Fibroblast of villous mesenchyme (primary cell): ENCODE measurements at places on chromosomes 11 and 22. TPM values are rescaled to one million over a fixed set of nuclear protein-coding genes. Genes with fewer than 3 reads are reported as not detected.

The OR5AS1 gene
- not detected in 2 replicates for total RNA-seq

The ANO3 gene
- under 0.01 and 0.32 TPM in 2 replicates for total RNA-seq

The SLC22A12 gene
- total RNA-seq: not detected in 2 replicates

The P2RY6 gene
- total RNA-seq: 0.32 TPM in 1 of 2 replicates, not detected in the other

The MS4A15 gene
- not detected in 2 replicates for total RNA-seq

The MUC15 gene
- total RNA-seq: not detected in 2 replicates

The PHF21B gene
- total RNA-seq: not detected in 2 replicates

The MOV10L1 gene
- 9.7 and 10.8 TPM in 2 replicates for total RNA-seq

The GLB1L3 gene
- total RNA-seq: not detected in 2 replicates

The NRXN2 gene
- 2.6 and 5.2 TPM in 2 replicates for total RNA-seq

The MED17 gene
- total RNA-seq: 26.4 and 39.3 TPM in 2 replicates

The NFAM1 gene
- not detected in 2 replicates for total RNA-seq

The CSTPP1 gene
- total RNA-seq: 30.2 and 33.5 TPM in 2 replicates

The SUSD2 gene
- total RNA-seq: 0.64 and 1.3 TPM in 2 replicates

The SLC6A5 gene
- not detected in 2 replicates for total RNA-seq

The BMAL1 gene
- total RNA-seq: 10.4 and 11.0 TPM in 2 replicates

The MB gene
- total RNA-seq: not detected in 2 replicates

The OOSP2 gene
- not detected in 2 replicates for total RNA-seq

The RSF1 gene
- total RNA-seq: 34.1 and 46.2 TPM in 2 replicates

The DENND5A gene
- total RNA-seq: 152 and 158 TPM in 2 replicates

The OR5I1 gene
- total RNA-seq: not detected in 2 replicates

The VWCE gene
- total RNA-seq: 1.3 and 2.2 TPM in 2 replicates

The NDUFS8 gene
- total RNA-seq: 85.9 and 128 TPM in 2 replicates

The ADORA2A gene
- 3.2 and 3.9 TPM in 2 replicates for total RNA-seq

The NKAPD1 gene
- 20.6 and 30.7 TPM in 2 replicates for total RNA-seq

The THY1 gene
- 194 and 284 TPM in 2 replicates for total RNA-seq

The KCNJ1 gene
- total RNA-seq: under 0.01 TPM in 1 of 2 replicates, not detected in the other

The ELF5 gene
- under 0.01 TPM in 2 replicates for total RNA-seq

The PAX6 gene
- not detected in 2 replicates for total RNA-seq
